HS-27A (cell line): ENCODE measurements at places on chromosomes 6 and 20.

- no peak for DNase-seq
Measured at GRCh38 chr6:135202836-135203235, 21.7 kb downstream of the MYB start.

- DNase-seq = no peak
Measured at GRCh38 chr6:129665555-129665954, 44.4 kb downstream of the ARHGAP18 start.

DNA sequence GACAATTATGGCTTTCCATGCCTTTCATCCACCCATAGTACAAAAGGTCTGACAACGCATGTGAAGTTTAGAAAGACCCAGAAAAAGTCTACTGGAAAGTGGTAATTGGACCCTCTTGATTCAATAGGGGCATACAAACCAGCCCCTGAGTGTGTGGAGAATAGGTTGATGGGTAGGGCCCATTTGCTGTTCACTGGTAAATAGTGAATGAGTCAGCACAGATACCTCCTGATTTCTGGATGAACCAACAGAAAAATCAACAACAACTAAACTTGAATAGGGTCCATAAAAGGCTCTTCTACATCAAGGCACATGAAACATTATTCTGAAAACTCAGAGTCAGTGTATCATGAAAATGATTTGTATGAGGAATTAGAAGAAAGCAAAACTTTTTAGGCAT is 235.4 kb upstream of the SLC35B3 start:
- no peak for DNase-seq

DNA sequence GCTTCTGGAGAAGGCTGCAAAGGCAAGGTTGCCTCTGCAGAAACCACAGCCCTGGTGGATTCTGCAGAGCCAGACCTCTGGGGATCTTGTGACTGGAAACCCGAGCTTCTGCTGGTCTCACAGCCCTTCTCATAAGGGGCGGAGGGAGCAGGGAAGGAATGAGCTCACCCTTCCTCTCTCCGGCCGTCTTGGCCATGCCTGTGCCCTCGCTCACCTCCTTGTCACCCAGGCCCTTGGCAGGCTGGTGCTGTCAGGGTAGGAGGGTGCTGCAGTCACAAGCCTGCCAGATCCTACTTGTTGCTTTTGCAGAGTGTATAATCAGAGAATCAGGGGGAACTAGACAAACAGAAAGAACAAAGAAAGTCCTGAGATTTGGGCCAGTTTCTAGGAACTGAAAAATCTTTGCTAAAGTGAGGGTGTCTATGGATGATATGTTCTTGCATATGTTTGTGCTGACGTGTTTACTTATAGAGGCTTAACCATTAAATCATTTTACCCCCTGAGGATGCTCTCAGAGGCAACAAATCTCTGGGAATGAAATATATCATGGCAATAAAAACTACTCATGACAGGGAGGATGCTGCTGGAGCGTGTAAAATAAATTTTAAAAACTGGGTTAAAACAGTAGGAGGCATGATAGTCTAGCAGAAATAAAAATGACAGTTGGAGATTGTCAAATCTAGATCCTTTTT is 244.9 kb upstream of the SOX4 start:
- peak; percentile 34 for DNase-seq

DNA sequence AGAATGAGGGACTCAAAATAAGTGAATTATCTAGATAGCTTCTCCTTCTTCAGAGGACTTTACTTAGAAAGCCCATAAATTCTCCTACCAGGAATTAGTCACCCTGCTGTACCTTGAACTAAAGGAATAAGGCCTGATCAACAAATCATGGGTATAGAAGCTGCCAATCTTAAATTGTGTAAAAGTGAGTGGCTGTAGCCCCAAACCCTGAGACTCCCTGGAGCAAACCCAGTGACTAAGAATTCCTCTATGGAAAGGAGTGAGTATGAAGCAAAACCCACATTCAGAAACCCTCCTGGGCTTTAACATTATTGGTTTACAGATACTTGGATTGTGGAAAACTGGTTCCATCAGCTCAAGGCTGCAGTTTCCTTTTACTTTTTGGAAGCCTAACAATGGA is 285.8 kb upstream of the TBX18 start:
- DNase-seq = no peak
